T follicular helper cell (primary cell): ENCODE measurements at places on chromosomes 1 and 21.

DNA sequence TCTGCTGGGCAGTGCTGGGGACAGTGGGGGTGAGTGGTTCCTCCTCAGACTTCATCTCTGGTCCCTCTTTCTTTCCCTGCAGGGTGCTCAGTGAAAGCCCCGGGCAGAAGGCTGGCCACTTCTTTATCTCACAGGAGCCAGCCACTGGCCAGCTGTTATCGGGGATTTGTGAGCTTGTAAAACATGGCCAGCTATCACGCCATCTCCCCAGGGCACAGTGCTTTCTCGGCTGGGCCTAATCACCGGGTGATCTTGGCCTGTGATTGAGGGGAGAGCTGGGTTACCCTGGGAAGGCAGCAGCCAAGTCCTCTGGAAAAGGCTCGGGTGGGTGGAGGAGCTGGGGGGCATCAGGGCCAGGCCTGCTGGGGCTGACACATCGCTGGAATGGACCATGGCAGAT lies 83.0 kb downstream of the IGSF21 start:
- no peak for DNase-seq

GRCh38 chr1:30538226-30538992 lies 185.0 kb downstream of the MATN1 start:
- no peak for DNase-seq

DNA sequence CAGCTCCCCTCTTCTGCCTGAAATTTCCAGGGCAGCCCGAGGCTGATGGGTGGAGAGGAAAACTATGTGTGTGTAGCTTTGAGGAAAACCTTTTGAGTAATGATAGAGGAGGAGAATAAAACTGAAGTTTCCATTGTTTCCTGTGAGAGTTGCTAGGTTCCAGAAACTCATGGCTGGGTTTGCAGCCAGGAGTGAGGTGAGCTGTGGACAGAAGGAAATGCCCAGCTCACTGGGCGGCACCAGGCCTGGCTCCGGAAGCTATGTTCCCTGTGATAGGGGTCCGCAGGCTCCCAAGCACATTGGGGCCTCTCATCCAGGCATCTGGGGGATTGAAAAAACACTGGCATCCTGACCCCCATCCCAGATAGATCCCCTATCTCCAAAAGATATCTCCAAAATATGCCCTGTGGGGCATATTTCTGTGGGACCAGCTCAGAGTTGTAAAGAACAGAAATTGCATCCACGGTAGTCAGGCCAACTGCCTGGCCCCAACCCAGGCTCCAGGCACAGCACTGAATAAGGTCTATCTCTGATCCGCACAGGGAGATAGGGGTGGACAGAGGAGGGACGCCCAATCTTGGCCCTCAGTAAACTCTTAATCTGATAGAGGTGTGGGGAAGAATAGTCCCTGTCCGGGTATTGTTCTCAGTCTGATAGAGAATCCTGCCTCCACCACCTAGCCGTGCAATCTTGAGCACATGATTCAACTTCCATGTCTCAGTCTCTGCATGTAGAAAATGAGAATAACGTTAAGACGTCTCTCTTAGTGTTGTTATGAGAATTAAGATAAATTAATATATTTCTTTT lies 1.8 kb upstream of the HSPG2 start:
- DNase-seq: no peak

- no peak for DNase-seq
Observed at GRCh38 chr1:81179242-81179641, 621.5 kb upstream of the ADGRL2 start.

- no peak for DNase-seq
Observed at GRCh38 chr1:93352376-93352775, 6.7 kb downstream of the DR1 start.

- DNase-seq: no peak
Observed at GRCh38 chr1:208600456-208601190, 356.4 kb upstream of the PLXNA2 start.

DNA sequence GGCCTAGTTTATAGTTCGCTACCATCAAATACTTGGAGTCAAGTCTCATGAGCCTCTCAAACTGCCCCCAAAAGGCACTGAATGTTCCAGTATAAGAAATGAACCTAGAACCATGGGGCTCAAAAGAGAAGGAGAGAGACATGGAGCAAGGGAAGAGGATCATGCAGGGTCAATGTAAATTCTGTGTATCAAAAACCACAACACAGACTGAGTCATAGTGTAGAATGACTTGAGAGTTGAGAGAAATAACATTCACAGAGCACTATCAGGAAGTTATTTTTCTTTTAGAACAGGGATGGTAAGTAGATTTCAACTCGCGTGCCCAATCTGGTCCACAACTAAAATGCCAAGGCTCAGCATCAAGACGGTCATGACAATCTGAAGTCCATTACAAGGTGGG lies 59.8 kb downstream of the GNG12 start:
- no peak for DNase-seq

GRCh38 chr21:42532466-42533181 lies 19.0 kb downstream of the SLC37A1 start:
- no peak for DNase-seq

DNA sequence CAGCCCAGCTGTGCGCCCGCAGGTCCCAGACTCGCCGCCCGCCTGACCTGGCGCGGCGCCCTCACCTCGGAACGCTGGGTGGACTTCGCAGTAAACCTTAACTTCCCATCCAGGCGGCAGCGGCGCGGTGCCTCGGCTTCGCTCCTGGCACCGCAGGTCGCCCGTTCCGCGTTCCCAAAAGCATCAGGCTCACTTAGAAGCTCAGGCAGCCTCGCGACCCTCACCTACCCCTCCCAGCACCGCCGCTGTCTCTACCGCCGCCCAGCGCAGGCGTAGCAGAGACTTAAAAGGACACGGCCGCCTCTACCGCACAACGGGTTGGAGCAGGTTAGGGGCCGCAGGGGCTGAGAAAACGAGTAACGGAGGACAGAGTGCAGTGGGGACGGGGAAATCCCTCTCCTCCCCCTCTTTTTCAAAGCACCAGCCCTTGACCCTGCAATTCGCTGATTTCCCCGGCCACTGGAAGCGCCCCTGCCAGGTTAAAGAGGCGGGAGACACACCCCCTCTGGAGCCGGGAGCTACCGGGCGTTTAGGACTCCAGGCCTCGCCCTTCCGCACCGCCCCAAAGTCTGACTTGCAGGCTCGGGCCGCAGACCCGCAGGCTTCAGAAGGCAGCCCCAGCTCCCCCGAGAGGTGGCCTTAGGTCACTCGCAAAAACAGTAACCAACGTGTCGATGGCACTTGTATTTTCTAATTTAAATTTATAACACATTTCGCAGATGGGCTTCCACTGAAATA lies 328.5 kb downstream of the FAM72C start:
- DNase-seq: no peak

DNA sequence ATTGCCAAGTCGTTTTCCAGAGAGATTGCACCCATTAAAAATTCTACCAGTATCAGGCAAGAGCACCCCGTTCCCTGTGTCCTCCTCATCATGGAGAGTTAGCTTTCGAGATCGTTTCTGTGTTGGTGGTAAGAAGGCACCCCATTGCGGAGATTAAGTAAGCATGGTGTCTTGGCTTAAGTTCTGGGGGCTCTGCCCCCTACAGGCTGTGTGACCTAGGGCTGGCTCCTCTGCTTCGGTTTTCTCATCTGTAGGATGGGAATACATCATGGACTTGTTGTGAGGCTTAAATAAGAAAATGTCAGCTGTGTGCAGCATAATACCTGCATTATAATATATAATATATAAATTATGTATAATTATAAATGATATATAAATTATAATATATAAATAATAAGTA lies 36.8 kb upstream of the TENT5C start:
- no peak for DNase-seq

GRCh38 chr1:40838045-40838979 lies 23.9 kb downstream of the CITED4 start:
- no peak for DNase-seq

GRCh38 chr1:92504291-92505014 lies 17.7 kb upstream of the GFI1 start:
- DNase-seq: no peak

DNA sequence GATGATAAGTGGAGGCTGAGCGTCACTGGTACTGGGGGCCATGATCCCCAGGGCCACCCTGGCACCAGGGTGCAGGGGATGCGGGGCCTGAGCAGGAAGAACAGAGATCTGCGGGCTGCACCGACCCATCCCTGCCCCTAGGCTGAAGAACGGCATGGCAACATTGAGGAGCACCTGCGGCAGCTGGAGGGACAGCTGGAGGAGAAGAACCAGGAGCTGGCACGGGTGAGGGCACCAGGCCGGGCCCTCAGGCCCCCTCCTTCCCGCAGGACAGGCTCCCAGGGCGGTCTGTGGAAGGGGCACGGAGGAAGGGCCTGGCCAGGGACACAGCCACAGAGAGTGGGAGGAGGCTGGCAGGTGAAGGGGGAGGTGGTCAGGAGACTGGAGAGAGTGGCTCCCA lies 21.8 kb downstream of the PPFIA4 start:
- no peak for DNase-seq

DNA sequence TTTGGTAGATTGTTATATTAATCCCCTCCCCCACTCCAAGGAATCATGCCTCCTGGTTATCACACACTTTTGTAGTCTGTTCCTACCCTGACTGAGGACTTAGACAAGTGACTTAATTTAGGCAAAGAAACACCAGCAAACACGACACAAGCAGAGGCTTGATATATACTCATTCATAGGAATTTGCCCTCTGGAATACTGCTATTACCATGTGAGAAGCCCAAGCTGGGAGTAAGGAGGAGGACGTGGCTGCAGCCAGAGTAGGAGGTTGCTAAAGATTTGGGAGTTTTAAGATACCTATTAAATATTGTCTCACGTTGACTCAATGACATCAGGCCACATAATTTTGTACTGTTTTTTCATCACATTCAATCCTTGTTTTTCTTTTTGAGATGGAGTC lies 100.2 kb downstream of the LRRC53 start:
- DNase-seq: no peak

DNA sequence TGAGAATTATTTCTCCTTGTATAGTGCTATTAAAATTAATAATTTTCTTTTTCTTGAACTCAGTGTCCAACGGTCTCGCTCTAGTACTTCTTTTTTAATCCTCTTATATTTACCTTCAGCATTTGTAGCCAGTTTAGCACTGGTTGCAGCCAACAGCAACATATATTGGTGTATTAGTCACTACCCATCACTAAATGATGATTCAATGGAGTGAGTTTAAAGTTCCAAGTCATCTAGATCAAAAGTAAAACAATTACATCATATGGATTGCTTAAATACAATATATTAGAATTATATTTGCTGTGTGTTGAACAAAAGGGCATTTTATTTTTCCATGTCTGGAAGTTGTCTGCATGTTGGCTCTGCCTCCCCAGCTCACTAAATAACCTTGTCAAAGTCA lies 591.8 kb downstream of the ADGRL2 start:
- DNase-seq: no peak

DNA sequence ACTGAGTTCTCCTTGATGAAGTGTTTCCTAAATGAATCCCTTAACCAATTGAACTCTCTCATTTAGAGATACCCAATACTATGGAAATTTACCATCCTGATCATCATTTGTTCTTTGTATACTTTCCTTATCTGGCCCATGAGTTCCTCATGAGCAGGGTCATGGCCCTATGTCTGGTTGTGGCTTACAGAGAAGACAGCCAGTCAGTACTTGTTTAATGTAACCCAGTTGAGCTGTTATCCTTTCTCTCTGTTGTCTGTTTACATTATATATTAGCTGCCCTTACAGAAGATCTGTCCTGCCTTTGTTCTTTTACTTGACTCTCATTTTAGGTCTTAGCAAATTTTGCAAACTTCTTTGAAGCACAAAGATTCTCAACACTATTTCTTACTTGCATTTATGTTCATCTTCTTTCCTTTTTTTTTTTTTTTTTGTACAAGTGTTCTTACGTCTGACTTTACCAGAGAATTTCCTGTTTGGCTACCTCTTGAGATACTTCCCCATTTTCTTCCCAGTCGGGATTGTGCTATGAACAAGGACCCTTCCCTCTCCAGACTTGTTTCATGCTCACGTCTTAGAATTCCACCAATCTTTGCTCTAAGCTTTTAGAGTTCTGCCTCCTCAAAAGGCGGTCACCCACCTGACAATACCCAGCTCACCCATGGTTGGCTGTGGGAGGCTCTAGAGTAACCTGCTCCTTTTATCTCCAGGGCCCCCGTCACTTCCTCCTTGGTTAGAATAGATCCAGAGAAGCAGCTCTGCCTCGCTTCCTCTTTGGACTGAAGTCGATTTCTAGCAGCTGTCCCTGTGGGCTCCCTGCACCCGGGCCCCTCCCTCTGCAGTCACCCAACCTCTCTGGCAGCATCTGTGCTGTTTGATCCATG lies 53.6 kb upstream of the RUNX1 start:
- peak; percentile 21 for DNase-seq

DNA sequence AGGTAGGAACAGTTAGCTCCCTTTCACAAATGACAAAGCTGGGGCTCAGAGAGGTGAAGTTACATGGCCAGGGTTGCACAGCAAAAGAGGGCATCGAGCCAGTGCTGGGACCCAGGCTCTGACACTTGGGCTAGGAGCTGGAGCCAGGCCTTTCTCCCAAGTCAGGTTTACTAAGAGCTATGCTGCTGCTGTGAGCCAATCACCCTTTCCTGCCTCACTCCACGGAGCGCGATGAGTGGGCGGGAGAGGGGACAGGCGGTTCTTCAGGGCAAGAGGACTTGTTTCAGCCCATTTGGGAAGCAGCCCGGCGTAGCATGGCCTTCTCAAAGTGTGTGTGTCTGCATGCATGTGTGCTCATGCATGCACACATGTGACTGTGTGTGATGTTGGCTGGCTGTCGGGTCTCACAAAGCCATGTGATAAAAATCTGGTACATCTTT lies 10.6 kb downstream of the ID3 start:
- DNase-seq: no peak

DNA sequence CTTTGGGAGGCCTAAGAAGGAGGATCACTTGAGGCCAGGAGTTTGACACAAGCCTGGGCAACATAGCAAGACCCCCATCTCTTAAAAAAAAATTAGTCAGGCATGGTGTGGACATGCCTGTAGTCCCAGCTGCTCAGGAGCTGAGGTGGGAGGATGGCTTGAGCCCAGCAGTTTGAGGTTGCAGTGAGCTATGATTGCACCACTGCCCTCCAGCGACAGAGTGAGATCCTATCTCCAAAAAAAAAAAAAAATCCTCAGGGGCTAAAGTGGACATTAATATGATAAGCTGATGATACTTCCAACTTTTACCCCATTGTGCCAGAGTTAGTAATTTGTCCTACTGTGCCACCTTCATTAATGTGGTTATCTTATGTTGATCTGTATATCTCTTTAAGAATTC lies 327.8 kb upstream of the FMN2 start:
- DNase-seq: no peak

GRCh38 chr1:173161510-173162221 lies 45.5 kb downstream of the TNFSF4 start:
- no peak for DNase-seq

GRCh38 chr21:37427221-37427620 lies 60.6 kb downstream of the DYRK1A start:
- DNase-seq: no peak

DNA sequence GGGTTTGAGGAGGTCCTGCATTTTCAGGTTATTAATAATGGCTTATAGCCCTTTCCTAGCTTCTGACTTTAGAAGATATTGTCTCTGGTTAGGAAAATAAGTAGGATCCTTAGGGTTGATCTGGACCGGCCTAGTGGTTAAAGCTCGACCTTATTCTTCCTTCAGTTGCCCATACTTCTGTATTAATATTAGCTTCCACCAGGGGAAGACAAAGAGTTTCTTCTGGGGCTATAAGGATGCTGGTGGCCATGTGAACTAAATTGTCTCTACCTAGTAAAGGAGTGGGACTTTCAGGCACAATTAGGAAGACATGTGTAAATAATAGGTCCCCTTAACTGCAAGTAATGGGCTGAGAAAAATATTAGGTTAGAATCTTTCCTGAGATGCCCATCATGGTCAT lies 20.6 kb upstream of the FCGR2A start:
- no peak for DNase-seq

- DNase-seq: no peak
Observed at GRCh38 chr1:110680036-110680735, 5.4 kb upstream of the KCNA3 start.
